ENCODE measurements at places on chromosomes 12 and 14.

GRCh38 chr12:116714175-116714574 lies 23.7 kb downstream of the SPRING1 start:
- DNase-seq: no peak

GRCh38 chr12:80226576-80226975 lies 127.2 kb downstream of the OTOGL start:
- no peak for DNase-seq

DNA sequence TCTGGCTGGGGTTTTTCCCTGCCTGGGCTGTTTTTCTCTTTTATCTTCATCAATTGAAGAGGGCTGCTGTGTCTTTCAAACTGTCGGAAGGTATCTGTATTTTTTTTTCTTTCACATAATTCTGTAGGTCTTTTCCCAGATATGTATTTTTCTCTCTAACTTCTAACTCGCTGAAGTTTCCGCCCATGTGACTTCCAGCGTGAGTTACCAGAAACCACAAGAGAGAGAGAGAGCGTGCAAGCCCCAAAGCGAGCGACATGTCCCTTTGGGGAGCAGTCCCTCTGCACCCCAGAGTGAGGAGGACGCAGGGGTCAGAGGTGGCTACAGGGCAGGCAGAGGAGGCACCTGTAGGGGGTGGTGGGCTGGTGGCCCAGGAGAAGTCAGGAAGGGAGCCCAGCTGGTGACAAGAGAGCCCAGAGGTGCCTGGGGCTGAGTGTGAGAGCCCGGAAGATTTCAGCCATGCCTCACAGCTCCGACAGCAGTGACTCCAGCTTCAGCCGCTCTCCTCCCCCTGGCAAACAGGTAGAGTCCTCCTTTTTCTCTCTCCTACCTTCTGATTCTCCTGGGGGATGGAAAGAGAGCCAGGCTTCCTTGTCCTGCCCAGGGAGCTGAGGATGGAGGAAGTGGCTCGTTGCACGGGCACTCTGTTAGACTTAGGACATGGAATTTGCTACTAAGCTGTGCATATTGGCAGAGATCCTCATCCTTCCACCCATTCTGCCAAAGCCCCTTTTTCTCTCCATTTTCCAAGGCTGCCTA lies at the start of gene BATF:
BATF (plus strand) TSS at position 246 of the 759 bp plus-strand sequence; CDS start at position 460, 214 bp downstream.
- DNase-seq: peak; percentile 69

GRCh38 chr14:30054201-30054600 lies 126.6 kb upstream of the PRKD1 start:
- no peak for DNase-seq

GRCh38 chr14:105937253-105938054 lies 411.1 kb downstream of the TMEM121 start:
- DNase-seq: no peak

DNA sequence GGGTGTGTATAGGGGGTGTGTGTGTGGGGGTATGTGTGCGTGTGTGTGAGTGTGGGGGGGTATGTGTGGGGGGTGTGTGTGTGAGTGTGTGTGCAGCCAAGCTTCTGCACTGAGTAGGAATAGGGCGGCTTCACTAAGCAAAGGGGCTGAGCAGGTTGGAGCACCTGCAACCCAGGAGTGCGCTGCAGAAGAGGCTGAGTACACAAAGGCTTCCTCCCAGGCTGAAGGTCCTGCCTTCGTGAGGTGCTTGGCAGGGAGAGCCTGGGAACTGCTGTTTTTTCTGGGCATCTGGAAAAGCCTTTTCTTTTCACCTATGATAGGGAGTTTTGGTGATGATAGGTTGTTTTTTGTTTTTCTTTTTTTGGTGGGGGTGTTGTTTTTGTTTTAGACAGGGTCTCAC lies 6.0 kb upstream of the NUDT14 start:
- DNase-seq: no peak

DNA sequence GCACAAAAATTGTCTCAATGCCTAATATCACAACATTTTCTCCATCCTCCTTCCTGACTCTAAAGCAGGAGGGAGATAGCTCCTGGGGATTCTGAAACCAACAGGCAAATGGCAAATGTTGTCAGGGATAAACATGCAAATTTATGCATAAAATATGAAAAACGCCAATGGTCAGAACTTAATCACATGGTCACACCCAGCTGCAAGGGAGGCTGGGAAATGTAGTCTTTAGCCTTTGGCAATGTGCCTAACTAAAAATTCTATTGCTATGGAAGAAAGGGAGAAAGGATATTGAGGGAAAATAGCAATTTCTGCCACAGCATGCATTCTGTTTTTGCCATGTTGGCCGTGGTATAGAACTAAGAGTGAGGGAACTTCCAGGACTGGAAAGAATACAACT lies 11.7 kb upstream of the OASL start:
- no peak for DNase-seq

- no peak for DNase-seq
Observed at GRCh38 chr14:90288651-90289355, 32.5 kb downstream of the PSMC1 start.

- DNase-seq: no peak
Observed at GRCh38 chr12:56230432-56231183, 757 bp downstream of the SLC39A5 start.

- peak; percentile 90 for DNase-seq
Observed at GRCh38 chr14:22986508-22987054, 4.2 kb upstream of the AJUBA start.

DNA sequence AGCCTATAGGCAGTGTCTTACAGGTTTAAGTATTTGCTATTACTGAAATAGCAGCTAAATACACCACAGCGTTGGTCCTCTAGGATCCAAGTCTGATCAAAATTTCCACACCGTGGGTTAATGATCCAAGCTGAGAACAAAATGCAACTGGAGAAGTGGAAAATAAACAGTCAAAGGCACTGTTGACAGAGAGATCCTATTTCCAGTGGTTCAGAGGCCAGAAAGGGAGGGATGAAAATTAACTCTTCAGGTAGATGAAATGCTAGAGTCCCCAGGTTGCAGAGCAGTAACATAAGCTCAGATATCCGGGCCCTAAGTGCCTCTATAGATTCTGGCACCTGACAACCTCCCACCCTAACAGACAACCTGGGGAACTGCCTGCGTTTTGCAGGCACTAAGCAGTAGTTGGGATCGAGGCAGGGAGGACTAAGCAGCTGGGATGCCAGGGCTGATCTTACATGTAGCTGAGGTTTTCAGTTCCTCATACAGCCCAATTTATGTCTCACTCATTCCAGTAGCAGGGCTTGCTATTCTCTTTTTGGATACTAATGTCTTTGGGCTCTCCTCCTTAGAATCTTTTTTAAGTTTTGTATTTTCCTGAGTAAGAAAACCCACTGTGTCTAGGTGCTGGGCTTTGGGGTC lies 42.7 kb upstream of the CRACR2A start:
- DNase-seq: no peak

GRCh38 chr12:63900922-63901793 lies 56.7 kb downstream of the SRGAP1 start:
- no peak for DNase-seq

DNA sequence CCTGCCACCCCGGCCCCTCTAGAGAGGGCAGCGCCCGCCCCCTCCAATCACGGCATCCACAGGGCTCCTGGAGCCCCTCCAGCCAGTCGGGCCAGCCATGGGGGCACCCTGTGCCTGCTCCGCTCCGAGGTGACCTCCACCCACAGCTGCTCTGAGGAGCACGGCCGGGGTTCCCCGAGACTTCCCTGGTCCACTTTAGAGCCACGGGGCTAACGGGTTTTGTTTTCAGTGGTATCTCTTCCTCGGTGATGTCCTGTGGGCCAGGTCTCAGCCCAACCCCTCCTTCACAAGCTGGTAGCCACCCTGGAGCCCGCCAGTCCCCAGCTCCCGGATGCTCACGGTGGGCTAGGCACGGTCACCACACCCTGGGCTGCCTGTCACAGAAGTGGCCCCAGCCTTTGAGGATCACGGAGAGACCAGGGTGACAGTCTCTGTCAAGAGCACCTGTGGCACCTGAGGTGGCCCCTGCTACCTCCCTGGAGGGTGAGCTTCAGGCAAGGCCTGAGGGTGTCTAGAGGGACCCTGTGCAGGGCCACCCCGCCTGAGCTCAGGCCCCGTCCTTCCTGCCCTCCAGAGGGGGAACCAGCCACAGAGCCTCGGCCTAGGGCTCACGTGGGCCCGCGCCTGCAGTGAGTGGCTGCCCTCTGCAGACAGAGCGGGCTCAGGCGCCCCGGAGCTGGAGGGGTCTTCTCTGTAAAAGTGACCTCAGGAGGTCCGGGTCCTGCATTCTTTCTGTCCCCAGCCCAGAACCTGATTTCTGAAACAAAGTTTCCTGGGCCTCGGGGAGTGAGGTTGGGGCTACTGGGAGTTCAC lies 146.0 kb upstream of the C14orf180 start:
- DNase-seq: no peak

- peak; percentile 4 for DNase-seq
Observed at GRCh38 chr14:66395300-66395699, 90.9 kb upstream of the CCDC196 start.

GRCh38 chr12:77494296-77494695 lies 336.4 kb upstream of the NAV3 start:
- no peak for DNase-seq

- no peak for DNase-seq
Observed at GRCh38 chr12:14059548-14059947, 78.1 kb upstream of the GRIN2B start.

DNA sequence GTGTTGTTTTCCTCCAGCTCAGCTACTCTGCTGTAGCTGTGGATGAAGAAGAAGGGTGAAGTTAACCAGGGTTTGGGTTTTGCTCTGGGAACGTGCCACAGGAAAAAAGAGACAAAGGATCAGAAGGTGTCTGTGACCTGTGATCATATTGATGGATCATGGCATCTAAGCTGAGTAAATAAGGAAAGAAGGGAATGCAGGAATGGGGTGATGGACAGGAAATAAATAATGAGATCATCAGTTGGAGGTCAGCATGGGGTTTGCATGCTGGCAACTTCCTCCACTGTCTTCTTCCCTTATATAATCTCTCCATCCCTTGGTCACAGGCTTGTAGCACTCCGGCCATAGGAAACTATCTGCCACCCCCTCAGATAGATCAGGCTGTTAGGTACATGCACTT lies 430.3 kb upstream of the PDE3A start:
- no peak for DNase-seq

GRCh38 chr14:69002069-69002468 lies 23.0 kb upstream of the ACTN1 start:
- DNase-seq: no peak

DNA sequence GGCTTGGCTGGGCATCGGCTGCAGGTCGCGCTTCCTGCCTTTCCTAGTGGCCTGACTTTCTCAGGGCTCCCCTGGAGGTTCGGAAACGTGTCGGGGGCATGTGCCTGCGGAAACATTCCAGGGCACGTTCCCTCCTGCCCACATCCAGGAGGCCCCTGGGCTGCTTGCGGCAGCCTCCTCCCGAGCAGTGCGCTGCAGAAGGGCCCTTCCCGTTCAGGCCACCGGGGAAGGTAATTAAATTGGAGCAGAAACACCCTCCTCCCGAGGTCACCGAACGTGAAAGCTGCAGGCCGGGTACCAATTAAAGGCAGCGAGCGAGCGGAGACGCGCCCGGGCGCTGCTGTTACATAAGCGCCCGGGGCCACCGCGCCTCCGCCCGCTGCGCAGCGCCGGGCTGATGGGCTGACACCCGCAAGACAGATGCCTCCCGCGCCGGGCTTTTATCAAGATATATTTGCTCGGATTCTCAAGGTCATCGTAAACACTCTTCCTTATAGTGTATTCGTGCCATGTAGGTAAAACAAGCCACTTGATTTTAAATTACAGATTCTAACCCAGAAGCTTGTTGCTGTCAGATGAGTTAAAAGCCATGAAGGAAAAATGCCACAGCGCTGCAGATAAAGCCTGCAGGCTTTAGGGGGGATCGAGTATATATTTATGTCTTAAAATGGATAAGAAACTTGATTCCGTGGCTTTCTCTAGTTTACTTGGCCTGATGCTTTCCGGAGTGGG lies 31.4 kb downstream of the SSPN start:
- no peak for DNase-seq

GRCh38 chr14:41642367-41642766 lies 35.7 kb downstream of the LRFN5 start:
- DNase-seq: no peak

DNA sequence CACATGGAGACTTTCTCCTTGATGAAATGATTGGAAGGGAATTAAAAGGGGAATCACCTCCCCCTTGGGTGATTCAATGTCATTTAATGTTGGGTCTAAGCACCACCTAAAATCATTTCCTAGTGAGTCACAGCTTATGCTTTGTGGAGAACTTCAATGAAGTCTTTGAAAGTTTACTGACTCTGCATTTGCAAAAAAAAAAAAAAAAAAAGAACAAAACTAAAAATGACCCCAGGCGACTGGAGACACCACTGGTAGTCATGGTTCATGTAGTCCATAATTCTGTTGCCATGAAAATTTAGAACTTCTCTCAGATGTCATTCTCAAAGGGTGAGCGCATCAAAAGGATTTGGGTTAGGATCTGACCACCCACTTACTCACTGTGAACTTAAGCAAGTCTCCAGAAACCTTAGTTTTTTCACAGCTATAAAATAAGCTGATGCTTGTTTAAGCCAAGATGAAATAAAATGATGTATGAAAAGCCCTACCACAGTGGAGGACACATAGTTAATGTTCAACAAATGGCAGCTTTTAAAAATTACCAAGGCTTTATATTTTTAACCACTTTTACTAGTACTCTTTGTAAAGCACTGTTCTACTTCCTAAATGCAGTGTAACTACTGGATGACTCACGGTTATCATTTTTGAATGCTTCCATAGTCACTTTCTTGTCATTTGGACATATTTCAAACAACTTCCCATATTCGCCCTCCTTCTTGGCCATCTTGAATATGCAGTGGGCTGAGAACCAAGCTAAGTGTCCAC lies 18.1 kb upstream of the KSR2 start:
- no peak for DNase-seq

DNA sequence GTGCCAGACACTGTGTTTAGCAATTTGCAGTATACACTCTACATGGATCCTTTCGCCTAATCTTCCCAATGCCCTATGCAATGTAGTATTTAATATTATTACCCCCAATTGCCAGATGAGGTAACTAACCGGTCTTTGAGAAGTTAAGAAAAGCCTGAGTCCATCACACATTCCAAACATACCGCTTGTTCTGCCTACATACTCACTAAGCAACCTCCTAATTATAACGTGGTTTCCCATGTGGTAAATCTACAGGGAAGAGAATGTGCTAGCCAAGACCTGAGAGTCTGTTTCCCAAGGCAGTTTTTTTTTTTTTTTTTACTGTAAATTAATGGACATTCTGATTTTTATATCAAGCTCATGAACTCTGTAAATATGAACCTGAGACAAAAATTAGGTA lies 37.2 kb downstream of the ATP2B1 start:
- DNase-seq: no peak

DNA sequence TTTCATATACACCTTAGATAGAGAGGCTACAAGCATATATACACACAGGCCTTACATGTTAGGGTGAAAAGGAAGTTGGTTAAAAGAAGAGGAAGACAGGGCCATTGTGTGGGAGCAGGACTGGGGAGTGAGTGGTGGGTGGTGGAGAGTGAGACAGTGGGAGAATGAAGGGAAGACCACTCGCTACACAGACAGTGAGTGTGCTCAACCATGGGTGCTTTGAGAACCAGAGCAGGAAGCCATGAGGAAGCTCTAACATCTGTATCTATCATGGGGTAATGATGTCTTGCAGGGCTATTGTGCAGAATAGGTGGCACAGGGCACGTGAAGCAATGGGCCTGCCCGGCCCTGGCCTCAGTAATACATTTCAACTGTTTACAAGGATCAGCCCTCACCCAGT lies 11.4 kb upstream of the KRT74 start:
- no peak for DNase-seq

GRCh38 chr12:11868027-11868426 lies 202.7 kb upstream of the BCL2L14 start:
- no peak for DNase-seq

Data from activated naive CD8-positive, alpha-beta T cell treated with anti-CD3 and anti-CD28 coated beads, Interleukin-2, amount 50 U/mL, for 24 hours (primary cell).